ENCODE measurements at places on chromosomes 2 and 18.

DNA sequence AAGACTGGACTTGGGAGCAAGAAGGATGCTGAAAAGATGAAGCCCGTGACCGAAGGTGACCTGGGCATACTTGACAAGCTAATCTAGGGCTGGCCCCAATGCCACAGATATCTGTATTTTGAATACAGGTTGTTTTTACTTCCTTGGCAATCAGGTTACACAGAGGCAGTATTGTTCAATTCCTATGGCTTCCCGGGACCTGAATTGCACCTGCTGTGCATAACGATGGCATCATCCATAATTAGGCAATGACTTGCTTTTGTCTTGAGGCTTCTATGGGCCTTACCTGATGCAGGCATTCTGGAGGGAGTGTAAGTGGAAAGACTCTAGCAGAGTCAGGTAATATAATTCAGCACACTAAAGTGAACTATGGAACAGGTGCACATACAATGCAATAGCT is 60.6 kb upstream of the CUL3 start:
- DNase-seq = no peak

- no peak for DNase-seq
These were observed 81.2 kb downstream of the SH3YL1 start for GRCh38 chr2:182509-183122.

DNA sequence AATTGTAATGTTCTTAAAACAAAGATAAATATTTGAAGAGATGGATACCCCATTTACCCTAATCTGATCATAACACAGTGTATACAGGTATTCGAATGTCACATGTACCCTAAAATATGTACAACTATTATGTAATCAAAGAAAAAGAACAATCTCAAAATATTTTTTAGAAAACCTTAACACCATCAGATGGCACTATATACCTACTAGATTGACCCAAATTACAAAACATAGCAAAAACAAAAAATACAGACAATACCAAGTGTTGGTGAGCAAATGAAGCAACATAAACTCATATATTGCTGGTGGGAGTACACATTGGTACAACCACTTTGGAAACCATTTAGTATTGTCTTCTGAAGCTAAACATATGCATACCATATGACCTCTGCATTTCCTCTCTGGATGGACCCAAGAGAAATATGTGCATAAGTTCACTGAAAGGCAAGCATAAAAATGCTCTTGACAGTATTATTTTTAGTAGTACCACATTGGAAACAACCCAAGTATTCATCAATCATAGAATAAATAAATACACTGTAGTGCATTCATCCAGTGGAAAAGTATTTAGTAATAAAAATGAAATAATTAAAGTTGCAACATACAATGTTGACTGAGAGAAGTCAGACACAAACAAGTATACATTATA is 55.8 kb downstream of the GDF7 start:
- no peak for DNase-seq

DNA sequence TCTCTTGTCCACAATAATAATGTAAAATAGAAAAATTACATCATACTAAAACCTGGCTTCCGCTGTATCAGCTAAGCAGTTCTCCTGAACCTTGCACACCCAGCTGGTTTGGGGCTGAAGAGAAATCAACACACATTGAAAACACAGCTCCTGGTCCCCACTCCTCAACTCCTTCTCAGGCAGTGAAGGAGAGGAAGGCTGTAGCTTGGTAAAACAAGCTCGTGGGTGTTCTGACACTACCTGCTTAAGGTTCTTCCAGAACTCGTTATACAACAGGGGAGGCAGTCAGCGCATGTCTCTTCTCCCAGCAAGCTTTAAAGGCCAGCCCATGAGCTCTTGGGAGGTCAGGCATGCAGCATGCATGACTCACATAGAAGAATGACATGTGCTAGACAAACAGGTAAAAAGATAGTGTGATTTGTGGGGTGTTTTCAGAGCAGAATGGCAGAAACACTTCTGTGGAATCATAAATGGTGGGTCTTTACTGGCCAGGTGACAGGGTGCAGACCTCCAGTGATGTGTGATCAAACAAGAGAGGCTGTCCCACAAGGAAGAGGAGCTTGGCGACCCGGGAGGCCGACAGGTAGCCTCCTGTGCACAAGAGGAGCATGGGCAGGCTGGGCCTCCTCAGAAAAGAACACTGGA is 69.1 kb downstream of the UXS1 start:
- no peak for DNase-seq

GRCh38 chr18:3799515-3799914 is 349.5 kb downstream of the TGIF1 start:
- DNase-seq = no peak

- DNase-seq = no peak
These were observed 25.9 kb downstream of the THADA start for GRCh38 chr2:43569921-43570320.

DNA sequence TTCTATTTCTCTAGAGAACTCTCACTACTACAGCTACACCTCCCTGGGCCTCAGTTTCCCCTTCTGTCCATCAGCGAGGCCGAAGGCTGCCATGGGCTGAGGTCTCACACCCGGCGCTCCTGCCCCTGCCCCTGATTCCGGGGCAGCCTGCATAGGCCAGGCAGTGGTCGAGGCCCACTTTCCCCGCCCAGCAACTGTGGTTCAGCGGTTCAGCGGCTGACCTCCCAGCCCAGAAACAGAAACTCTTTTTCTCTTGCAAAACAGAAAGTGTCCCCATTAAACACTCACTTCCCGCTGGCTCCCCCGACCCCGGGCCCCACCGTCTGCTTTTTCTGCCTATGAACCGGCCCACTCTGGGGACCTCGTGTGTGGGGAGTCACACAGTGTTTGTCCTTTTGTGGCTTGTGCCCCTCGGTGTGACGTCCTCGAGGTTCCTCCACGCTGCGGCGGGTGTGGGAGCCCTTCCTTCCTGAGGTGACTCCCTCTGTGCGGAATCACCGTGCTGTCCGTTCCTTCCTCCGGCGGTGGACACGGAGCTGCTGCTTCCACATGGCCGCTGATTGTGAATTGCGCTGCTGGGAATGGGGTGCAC is 16.0 kb downstream of the PDCD1 start:
- no peak for DNase-seq

DNA sequence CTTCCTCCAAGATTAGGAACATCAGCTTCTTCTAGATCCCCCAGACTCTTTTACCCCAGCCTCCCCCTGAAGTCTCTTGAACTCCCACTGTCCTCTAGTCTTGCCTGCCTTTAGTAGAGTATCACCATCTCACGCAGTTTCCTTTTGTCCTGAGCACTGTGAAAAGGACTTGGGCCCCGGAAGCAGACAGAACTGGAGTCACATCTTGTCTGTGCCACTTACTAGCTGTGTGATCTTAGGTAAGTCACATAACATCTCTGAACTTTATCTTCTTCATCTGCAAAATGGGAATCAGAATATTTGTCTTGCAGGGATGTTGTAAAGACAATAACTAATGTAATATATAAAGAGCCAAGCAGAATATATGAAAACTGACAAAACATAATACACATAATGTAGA is 8.4 kb upstream of the TRABD2A start:
- no peak for DNase-seq

Measured in stimulated activated CD4-positive, alpha-beta T cell treated with anti-CD3 and anti-CD28 coated beads, TNF-alpha, amount 100 ng/mL, for 1 hour (primary cell).